ENCODE measurements at places on chromosomes 4 and X.

DNA sequence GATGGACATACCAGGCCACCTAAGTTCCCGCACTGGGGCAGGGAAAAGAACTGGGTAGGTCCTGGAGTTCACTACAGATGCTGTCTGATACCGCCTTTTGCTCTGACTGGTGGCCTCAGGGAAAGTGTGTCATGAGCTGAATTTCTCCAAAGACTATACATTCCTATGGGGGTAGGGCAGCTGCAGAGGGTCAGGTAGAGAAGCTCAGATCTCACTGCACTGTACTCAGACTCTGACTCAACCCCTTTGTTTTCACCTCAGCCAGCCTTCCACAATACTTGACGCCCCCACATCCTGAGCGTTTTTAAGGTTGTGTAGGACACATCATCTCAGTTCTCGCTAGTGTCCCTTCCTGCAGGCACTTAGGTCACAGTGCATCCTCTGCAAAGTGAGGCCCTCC is 7.8 kb downstream of the GATB start:
- DNase-seq = no peak

DNA sequence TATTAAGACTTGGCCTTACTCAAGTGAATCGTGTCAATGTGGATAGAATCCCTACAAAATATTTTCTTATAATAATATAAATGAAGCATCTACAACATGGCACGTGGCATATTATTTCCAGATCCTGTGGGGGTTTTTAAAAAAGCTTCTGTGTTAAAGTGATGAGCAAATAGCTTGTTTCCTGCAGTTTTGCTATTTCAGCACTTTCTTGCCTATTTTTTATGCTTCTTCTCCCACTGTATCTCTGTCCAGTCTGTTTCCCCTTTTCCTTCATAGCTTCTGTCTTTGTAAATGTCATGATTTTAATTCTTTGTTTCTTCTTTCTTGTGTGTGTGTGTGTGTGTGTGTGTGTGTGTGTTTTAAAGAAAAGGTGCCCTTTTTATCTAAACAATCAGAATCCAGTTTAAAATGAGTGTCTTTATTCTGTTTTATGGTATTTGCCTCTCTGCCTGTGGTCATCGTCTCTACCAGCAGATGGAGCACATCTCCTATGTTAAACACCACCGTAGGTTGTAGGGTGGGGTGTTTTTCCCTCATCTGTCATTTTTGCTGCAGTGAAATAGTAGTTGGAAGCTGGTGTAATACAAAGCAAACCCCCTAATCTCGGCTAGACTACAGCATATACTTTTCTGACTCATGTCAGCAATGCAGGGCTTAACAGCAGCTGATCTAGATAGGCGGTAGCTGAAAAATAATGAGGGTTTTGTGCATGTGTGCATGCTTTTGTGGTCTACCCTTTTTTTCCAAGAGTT is 33.1 kb downstream of the FTHL17 start:
- DNase-seq = peak; percentile 20

DNA sequence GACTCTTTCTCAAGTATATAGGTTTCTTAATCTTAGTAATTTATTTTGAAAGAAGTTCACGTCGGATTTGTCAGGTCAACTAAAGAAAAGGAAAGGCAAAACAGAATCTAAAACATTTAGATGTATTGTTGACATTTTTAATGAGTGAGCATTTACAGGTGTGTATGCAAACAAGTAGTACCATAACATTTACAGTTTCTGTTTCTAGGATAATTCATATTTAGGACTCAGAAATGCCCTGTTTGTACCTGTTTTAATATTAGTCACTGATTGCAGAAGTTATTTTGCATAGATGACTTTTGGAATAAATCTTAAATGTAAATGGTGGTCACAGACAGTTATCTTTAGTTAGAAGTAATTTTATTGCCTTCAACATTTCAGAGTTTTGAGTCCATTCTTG is 151.3 kb upstream of the NUDT6 start:
- DNase-seq = no peak

GRCh38 chr4:1458581-1458980 is 52.3 kb upstream of the NKX1-1 start:
- DNase-seq = no peak

DNA sequence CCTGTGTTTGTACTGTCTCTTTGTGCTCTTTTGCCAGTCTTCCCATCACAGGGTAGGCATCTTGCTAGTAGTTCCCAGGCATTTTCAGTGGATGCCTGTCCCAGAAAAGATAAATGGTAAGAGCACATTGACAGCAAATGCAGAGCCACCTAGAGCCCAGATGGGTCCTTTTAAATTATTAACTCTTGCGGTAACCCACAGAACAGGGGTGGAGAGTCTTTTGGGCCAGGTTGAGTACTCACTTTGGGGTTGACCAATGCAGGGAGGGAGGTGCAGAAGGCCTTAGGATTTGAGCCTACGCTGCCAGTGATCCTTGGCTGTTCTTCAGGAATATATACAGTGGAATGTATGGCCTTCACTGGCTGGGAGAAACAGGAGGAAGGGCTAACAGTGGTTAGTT is 173.8 kb downstream of the MSN start:
- DNase-seq = no peak

GRCh38 chr4:141702472-141703182 is 66.2 kb downstream of the IL15 start:
- DNase-seq = no peak

DNA sequence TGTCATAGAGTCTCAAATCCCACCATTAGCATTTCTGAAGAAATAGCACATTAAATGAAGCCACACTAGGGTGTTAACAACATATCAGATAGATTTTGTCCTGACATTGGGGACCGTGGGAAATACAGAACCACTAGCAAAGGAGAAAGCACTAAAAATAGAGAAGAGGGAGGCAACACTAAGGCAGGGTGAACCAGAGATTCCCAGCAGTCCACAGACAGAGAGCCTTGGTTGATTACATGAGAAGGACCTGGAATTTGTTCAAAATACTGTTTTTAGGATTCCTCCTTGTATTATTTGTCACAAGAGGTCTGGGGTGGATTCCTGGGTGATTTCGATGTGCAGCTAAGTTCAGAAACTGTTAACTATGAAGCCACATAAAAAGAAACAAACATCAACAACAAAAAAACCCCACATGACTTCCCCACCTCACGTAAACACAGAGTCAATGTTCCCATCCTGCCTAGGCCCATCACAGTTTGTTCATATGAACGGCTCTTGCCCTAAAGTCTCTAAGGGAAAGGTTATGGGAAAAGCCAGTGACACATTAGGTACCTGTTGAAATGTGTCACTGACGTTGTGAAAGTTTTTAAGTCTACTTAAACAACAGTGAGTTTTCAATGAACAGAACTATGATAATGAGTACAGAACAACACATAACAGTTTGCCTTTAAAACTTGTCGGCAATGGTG is 23.6 kb upstream of the GRSF1 start:
- DNase-seq = no peak

- no peak for DNase-seq
Observed at GRCh38 chr4:145898926-145899531, 39.6 kb downstream of the ZNF827 start.

- no peak for DNase-seq
Observed at GRCh38 chr4:151628001-151628608, 132.7 kb downstream of the GATB start.
